ENCODE measurements at places on chromosomes 16 and 17.

GRCh38 chr17:81837641-81838040 lies 2.8 kb upstream of the PPP1R27 start:
- H3K36me3 ChIP-seq: no peaks in the 10 kb centered on the region
- peaks cover 6% of the 10 kb centered on the region for H3K4me1 ChIP-seq
- no peaks in the 10 kb centered on the region for H3K27me3 ChIP-seq
- DNase-seq: no peak
- H3K27ac ChIP-seq: no peak overlapping the region
- no peak overlapping the region for H3K4me3 ChIP-seq

- H3K27ac ChIP-seq: peak overlapping the region; percentile 86
- H3K36me3 ChIP-seq: no peaks in the 10 kb centered on the region
Measured at GRCh38 chr16:73057291-73058210, 9.6 kb upstream of the ZFHX3 start.

GRCh38 chr16:23801378-23801777 lies 34.4 kb upstream of the PRKCB start:
- no peak overlapping the region for H3K4me3 ChIP-seq
- no peaks in the 10 kb centered on the region for H3K36me3 ChIP-seq
- no peak overlapping the region for H3K27ac ChIP-seq
- peak; percentile 57 for DNase-seq
- H3K4me1 ChIP-seq: no peaks in the 10 kb centered on the region

DNA sequence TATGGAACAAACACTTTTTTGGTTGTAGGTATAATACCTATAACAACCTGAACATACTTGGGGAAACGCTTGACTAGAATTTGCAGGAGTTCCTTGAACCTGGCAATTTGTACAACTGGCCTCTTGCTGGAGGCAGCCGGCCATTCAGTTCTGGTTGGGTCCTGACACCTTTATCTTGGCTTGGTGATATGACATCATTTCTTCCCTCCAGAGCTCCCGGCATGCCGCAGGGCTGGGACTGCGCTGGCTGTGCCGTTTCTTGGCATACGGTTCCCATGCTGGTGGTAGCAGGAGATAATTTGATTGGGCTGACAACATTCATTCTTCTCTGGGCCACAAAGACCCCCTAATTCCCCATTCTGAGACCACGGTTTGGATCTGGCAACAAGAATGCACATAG lies 87.5 kb downstream of the ASIC2 start:
- no peak overlapping the region for H3K27ac ChIP-seq
- no peaks in the 10 kb centered on the region for H3K27me3 ChIP-seq
- no peak for DNase-seq
- H3K4me1 ChIP-seq: no peaks in the 10 kb centered on the region
- H3K36me3 ChIP-seq: no peaks in the 10 kb centered on the region
- H3K4me3 ChIP-seq: no peak overlapping the region

GRCh38 chr16:12173121-12173520 lies 196.6 kb downstream of the SNX29 start:
- DNase-seq: no peak
- H3K27ac ChIP-seq: no peak overlapping the region
- H3K4me1 ChIP-seq: no peaks in the 10 kb centered on the region
- no peaks in the 10 kb centered on the region for H3K27me3 ChIP-seq
- no peak overlapping the region for H3K4me3 ChIP-seq

GRCh38 chr16:26569793-26570192 lies 496.9 kb upstream of the C16orf82 start:
- no peak for DNase-seq
- H3K4me1 ChIP-seq: no peaks in the 10 kb centered on the region
- H3K36me3 ChIP-seq: no peaks in the 10 kb centered on the region
- H3K27me3 ChIP-seq: no peaks in the 10 kb centered on the region

DNA sequence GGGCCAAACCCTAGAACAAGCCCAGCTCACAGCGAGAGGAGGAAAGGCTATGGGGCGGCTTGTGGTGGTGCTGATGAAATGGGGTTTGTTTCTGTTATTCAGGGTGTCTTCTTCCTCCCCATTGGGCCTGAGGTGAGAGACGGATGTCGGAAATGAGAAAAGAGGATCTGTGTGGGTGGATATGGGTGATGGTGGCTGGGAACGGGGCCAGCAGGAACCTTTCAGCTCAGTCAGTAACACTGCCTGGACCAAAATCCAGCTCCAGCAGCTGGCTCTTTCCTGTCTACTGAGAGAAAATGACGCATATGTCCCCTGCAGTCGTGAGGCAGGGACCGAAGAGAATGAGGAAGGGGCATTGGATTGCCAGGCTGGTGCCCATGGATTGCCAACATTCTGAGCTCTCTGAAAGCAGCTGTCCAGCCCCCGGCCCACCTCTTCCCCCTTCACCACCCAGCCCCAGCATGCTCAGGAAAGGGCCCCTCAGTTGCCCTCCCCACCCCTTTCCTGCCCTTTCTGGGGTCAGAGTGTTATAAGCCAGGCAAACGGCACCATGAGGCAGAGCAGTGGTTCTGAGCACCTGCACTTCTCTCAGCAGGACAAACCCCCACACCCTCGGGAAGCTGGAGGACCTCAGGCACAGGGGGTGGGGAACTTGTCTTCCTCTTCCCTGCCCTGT lies 4.0 kb downstream of the MYH3 start:
- H3K27ac ChIP-seq: no peak overlapping the region
- DNase-seq: no peak
- no peaks in the 10 kb centered on the region for H3K27me3 ChIP-seq

GRCh38 chr17:17343160-17343735 lies 40.1 kb downstream of the NT5M start:
- no peaks in the 10 kb centered on the region for H3K27me3 ChIP-seq
- H3K4me3 ChIP-seq: no peak overlapping the region
- no peaks in the 10 kb centered on the region for H3K4me1 ChIP-seq
- no peak overlapping the region for H3K27ac ChIP-seq
- H3K36me3 ChIP-seq: no peaks in the 10 kb centered on the region

- peaks cover 7% of the 10 kb centered on the region for H3K4me1 ChIP-seq
- peaks cover 9% of the 10 kb centered on the region for H3K27me3 ChIP-seq
- H3K36me3 ChIP-seq: no peaks in the 10 kb centered on the region
- H3K4me3 ChIP-seq: no peak overlapping the region
- H3K27ac ChIP-seq: no peak overlapping the region
- DNase-seq: peak; percentile 38
Measured at GRCh38 chr17:50210240-50211225, 9.1 kb upstream of the COL1A1 start.

DNA sequence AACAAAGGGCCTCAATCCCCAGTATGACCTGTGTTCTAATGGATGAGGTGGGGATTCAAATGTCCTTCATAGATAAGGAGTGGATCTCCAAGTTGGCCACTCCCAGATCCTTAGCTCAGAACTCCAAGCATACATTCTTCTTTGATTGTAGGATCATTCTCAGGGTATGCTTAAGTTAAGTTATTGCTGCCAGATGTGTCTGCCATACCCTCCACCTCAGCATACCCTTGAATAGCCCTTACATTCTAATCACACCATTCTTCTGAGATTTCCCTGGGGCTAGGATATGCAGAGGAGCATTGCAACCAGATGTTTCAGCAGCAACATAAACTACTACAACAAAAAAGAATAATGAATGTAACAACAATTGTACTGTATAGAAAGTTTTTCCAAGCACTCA lies 1.6 kb upstream of the KRTAP2-4 start:
- DNase-seq: no peak
- no peaks in the 10 kb centered on the region for H3K27me3 ChIP-seq
- no peaks in the 10 kb centered on the region for H3K4me1 ChIP-seq
- H3K4me3 ChIP-seq: no peak overlapping the region
- no peak overlapping the region for H3K27ac ChIP-seq
- H3K36me3 ChIP-seq: no peaks in the 10 kb centered on the region

GRCh38 chr17:57809879-57810278 lies 40.0 kb downstream of the MRPS23 start:
- H3K27ac ChIP-seq: no peak overlapping the region
- peaks cover 2% of the 10 kb centered on the region for H3K27me3 ChIP-seq
- no peak for DNase-seq
- no peaks in the 10 kb centered on the region for H3K4me1 ChIP-seq
- H3K4me3 ChIP-seq: no peak overlapping the region
- H3K36me3 ChIP-seq: no peaks in the 10 kb centered on the region

GRCh38 chr16:9695152-9695551 lies 487.1 kb downstream of the GRIN2A start:
- H3K36me3 ChIP-seq: no peaks in the 10 kb centered on the region
- H3K27me3 ChIP-seq: no peaks in the 10 kb centered on the region
- H3K4me3 ChIP-seq: no peak overlapping the region
- no peak overlapping the region for H3K27ac ChIP-seq
- H3K4me1 ChIP-seq: no peaks in the 10 kb centered on the region

DNA sequence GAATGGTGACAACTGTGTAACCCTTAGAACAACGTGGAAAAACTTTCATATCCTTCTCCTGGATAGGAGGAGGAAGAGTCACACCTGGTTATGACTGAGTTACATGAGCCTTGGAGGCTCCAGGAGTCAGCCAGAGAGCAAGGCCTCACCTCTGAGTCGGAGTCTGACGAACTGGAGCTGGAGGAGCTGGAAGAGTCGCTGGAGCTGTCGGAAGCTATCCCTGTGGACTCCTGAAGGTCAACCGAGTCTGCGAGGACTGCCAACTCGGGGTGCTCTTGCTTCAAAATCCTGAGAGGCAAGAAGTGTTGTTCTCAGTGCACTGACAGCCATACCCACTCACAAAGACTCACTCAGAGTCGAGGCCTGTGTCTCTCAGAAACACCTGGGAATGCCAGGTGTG lies 6.2 kb downstream of the JMJD6 start:
- no peak overlapping the region for H3K4me3 ChIP-seq
- H3K27me3 ChIP-seq: no peaks in the 10 kb centered on the region
- no peak overlapping the region for H3K27ac ChIP-seq
- peaks cover 11% of the 10 kb centered on the region for H3K4me1 ChIP-seq

DNA sequence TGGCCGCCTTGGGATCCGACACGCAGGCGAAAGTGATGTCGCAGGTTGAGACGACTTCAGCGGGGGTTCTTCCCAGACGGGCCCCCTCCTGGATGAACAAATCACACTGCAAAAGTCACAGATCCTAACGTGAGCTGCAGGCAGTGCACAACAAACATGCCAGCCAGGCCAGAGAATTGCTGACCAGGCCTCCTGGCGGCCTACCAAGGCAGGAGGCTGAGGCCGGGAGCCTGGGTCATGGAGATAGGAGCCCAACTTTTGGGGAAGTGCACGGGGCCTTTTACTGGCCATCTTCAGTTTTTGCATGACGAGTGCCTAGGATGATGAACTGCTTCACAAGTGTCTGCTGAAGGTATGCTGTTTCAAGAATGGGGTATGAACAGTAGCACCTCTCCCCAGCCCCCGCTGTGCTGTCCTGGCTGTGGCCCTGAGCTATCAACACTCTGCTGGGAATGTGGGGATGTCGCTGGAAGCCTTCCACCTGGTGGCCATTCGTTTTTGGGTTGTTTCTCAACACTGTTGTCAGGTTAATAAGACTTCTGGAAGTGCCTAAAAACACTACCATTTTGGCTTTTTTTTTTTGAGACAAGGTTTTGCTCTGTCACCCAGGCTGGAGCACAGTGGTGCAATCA lies 12.2 kb upstream of the ROGDI start:
- DNase-seq: no peak
- no peaks in the 10 kb centered on the region for H3K27me3 ChIP-seq
- H3K27ac ChIP-seq: no peak overlapping the region
- peaks cover 11% of the 10 kb centered on the region for H3K36me3 ChIP-seq
- H3K4me3 ChIP-seq: no peak overlapping the region
- no peaks in the 10 kb centered on the region for H3K4me1 ChIP-seq

GRCh38 chr16:73447846-73448245 lies 399.9 kb upstream of the ZFHX3 start:
- H3K27me3 ChIP-seq: no peaks in the 10 kb centered on the region
- no peak for DNase-seq
- H3K4me3 ChIP-seq: no peak overlapping the region

DNA sequence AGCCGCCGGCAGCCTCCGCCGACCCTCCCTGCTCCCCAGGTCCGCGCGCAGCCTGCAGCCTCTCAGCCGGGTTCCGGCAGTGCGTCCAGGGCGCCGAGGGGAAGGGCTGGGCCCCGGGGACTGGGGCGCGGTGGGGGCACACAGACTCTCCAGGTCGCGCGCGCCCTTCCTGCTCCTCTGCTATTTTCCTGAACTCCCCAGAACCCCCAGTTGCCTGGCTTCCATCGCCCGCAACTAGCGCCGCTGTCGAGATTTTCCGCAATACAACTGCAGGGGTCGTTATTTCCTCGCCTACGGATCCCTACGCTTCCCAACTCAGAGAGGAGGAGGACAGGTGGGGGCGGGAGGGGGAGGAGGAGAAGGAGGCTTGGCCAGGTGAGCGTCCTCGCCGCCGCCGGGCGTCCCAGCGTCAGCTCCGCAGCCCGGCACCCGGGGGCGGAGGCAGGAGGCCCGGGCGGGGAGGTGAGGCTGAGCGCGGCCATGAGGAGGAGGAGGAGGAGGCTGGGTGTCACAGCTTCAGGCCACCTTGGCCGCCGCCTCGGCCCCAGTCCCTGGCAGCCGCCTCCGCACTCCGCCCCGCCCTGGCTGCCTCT lies at the start of gene CA10:
CA10 (minus strand) TSS at position 265 of the 593 bp plus-strand sequence.
- DNase-seq: no peak
- peaks cover 6% of the 10 kb centered on the region for H3K27me3 ChIP-seq

- DNase-seq: no peak
- no peak overlapping the region for H3K27ac ChIP-seq
- H3K27me3 ChIP-seq: no peaks in the 10 kb centered on the region
Measured at GRCh38 chr16:60727851-60728250, 1308.4 kb downstream of the CDH8 start.

- H3K36me3 ChIP-seq: no peaks in the 10 kb centered on the region
- no peaks in the 10 kb centered on the region for H3K27me3 ChIP-seq
- no peak overlapping the region for H3K4me3 ChIP-seq
- DNase-seq: no peak
- H3K4me1 ChIP-seq: peaks cover 13% of the 10 kb centered on the region
- no peak overlapping the region for H3K27ac ChIP-seq
Measured at GRCh38 chr16:55667753-55668152, 12.0 kb downstream of the SLC6A2 start.

DNA sequence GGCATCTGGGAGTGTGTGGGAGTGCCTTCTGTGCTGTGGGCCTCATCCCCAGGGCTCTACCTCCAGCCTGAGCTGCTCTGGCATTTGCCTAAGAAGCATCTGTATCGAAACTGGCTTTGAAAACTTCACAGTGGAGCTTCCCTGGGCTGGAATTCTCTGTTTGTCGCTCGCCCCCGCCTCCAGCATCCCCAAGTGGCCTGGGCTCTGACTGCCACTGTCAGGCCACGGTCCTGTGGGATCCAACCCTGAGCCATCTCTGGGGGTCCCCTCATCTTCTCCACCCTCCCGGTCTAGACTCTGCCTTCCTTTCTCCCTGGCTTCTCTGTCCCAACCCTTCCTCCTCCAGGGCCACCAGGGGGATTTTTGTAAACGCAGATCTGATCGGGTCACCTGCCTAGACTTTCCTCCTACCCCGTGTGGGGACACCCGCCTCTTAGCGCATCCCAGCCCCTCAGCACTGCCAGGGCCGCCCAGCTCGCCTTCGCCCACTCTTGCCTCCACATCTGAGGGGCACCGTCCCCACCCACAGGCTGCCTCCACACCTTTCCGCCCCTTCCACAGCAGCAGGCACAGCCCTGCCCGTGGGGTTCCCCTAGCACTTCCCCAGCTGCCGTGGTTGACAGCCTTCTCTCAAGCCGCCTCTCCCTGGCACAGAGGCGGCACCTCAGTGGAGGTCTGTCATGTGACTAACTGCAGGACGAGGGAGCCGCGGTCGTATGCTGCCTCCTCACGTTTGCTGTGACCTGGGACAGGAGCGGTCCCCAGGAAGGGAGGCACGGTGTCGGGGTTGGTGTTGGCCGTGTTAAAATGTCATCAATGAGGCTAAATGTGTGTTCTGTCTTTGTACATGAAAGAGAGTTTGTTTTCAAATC lies 12.0 kb downstream of the TBC1D24 start:
- no peaks in the 10 kb centered on the region for H3K27me3 ChIP-seq
- H3K4me3 ChIP-seq: no peak overlapping the region
- no peak for DNase-seq
- H3K36me3 ChIP-seq: no peaks in the 10 kb centered on the region

All from endothelial cell of umbilical vein (primary cell).